ENCODE measurements at places on chromosomes 1 and 21.
A peak's percentile ranks its signal among the peaks of the same experiment; 100 is the strongest.

GRCh38 chr1:225999912-226000337 lies 782 bp upstream of the SDE2 start:
- peak; percentile 12 for DNase-seq

DNA sequence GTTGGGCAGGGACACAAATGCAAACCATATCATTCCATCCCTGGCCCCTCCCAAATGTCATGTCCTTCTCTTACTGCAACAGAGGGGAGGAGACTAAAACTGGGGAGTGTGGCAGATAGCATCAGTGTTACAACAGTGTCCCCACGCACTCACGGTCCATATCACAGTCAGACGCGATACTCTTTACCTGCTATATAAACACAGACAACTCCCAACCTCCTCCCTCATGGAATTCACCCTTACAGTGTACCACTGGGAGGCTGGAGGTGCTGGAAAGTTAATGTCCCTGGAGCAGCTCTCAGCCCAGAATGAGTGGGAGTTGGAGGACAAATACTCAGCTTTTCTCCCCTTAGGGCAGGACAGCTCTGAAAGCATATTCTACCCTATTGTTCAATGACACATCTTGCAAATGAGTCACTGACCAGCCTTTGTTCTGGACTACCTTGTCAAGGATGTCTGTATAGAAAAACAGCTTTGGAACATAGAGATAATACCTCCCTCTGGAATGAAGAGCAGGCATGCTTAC lies 445.9 kb downstream of the SETD4 start:
- no peak for DNase-seq

DNA sequence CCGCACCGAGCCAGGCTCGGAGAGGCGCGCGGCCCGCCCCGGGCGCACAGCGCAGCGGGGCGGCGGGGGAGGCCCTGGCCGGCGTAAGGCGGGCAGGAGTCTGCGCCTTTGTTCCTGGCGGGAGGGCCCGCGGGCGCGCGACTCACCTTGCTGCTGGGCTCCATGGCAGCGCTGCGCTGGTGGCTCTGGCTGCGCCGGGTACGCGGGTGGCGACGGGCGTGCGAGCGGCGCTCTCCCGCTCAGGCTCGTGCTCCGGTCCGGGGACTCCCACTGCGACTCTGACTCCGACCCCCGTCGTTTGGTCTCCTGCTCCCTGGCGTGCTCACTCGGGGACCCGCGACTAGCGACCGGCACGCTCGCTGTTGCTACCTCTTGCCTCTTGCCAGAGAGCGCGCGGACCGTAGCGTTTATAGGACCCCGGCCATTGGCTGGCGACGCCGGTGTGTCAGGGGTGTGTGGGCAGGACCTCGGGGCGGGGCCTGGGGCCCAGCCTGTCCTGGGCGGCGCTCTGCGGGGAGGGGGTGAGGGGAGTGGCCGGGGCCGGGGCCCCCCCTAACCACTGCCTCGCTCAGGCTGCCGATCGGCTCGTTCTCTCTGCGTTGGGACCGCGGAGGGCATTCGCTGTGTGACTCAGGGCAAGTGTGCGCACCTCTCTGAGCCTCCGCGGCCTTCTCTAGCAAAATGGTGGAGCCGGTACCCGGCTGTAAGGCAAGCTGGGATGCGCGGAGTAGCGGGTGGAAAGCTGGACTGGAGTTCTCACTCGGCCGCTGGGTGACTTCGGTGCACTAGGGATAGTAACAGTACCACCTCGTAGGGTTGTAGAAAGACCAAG lies at the start of gene SLC2A1:
SLC2A1 (minus strand) TSS at position 381 of the 832 bp plus-strand sequence; CDS start at position 164, 217 bp downstream.
- peak; percentile 93 for DNase-seq

GRCh38 chr1:213164561-213164960 lies 113.5 kb downstream of the RPS6KC1 start:
- DNase-seq: no peak

Data from retinal pigment epithelial cell (primary cell).